ENCODE measurements at places on chromosomes 1 and 21. TPM values are rescaled to one million over a fixed set of nuclear protein-coding genes. Genes with fewer than 3 reads are reported as not detected.

Gene ERRFI1
- 14.1 TPM for total RNA-seq

DNA sequence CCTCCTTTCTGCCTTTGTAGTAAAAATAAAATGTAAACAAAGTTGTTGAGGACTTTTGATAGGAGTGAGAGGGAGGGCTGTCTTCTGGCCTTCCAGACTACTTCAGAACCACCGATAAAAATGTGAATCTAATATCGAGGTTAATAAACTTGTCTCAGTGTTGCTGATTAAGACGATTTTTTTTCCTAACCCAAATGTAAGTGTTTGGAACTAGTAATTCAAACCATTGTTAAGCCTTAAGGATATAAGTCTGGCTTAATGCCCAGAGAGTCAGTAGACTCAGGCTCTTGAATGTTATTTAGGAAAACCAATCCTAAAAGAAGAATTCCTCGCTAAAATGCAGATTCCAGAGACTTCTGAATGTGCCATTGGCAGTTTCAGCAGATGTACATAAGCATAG is 356.9 kb downstream of the SIPA1L2 start:
- DNase-seq: no peak

Gene MAST2
- total RNA-seq: 85.3 TPM

DNA sequence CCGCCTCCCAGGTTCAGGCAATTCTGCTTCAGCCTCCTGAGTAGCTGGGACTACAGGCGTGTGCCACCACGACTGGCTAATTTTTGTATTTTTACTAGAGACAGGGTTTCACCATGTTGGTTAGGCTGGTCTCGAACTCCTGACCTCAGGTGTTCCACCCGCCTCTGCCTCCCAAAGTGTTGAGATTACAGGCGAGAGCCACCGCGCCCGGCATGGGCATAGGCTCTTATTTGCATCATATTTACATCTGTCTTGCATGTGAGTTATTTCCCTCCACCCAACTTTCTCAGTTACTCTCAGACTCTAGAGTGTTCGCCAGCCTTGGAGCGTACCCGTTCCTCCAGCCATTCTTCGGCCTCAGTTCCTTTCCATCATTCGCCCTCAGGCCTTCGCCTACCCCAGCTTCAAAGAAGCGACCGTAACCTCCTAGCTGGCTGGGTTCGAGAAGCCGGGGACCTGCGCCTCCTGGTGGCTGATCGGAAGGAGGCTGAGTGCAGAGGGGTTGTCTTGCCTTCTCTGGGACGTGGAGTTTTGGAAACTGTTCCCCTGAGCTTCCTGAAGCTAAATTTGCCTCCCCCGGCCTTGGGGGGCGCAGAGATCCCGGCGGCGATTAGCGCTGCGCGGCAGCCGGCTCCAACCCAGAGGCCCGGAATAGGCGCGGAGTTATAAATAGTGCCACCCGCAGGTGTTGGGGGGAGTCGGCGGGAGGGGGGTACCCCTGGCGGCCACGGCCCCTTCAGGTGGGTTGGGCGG is 3.6 kb upstream of the ZBTB7B start:
- peak; percentile 89 for DNase-seq

DNA sequence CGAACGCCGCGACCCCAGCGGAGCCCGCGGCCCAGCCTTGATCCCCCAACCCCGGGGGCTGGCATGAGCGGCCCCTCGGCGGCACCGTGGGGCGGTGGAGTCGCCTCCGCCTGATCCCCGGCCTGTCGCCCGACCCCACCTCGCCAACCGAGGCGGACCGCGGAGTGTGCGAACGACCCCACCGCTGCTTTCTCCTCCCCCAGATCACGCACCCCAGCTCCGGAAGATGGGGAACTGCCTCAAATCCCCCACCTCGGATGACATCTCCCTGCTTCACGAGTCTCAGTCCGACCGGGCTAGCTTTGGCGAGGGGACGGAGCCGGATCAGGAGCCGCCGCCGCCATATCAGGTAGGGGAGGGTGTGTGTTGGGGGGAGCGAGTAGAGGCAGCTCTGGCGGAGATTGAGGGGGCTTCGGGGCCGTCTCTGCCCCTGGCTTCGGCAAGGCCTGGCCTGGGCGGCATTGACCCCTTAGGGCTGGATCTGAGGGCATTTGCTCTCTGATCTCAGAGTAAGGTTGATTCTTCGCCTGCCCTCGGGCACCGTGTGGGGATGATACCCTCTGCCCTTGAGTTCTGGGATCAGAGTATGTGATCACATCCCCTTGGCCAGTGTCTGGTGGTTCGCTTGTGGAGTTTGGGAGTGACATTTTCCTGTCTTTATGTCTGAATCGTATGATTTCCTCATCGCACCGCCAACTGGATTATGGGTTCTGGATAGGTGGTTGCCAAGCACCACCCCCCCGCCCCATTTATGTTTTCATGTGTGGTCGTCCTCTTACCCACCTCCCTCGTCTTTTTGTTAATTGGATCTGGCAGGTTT is 668 bp downstream of the RNF11 start:
- peak; percentile 35 for DNase-seq

DNA sequence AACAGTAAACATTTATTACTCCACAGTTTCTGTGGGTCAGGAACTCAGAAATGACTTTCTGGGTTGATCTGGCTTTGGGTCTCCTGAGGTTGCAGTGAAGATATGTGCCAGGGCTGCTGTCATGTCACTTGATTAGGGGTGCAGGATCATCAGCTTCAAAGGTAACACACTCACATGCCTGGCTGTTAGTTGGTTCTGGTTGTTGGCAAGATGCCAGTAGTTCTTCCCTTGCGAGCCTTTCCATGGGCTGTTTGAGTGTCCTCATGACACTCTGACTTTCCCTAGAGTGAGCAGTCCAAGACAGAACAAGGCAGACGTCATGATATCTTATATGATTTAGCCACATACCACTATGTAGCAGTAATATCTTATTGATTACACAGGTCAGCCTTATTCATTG is 1.8 kb downstream of the SWT1 start:
- no peak for DNase-seq

Data from right cardiac atrium (tissue), 5 donors.